ENCODE measurements at places on chromosomes 6 and 20.

- DNase-seq: no peak
These were observed 6.9 kb upstream of the VEGFA start for GRCh38 chr6:43762966-43763695.

GRCh38 chr6:14108571-14109410 lies 8.8 kb upstream of the CD83 start:
- DNase-seq: no peak

DNA sequence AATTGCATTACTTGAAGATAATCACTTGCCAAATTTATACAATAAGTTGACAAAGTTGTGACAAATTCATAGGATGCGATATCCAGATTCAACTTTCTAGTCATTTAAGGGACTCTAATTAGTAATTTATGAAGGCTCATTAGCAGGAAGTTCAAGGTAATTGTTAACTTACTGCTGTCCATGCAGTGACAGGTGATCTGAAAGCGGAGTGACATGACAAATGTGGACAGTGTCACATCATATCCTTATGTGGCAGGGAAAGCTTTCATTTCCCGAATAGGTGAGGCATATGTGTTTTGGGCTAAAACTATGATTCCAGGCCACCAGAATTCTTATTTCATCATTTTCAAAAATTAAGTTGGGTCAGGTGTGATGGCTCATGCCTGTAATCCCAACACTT lies 115.9 kb upstream of the BMP2 start:
- DNase-seq: no peak

DNA sequence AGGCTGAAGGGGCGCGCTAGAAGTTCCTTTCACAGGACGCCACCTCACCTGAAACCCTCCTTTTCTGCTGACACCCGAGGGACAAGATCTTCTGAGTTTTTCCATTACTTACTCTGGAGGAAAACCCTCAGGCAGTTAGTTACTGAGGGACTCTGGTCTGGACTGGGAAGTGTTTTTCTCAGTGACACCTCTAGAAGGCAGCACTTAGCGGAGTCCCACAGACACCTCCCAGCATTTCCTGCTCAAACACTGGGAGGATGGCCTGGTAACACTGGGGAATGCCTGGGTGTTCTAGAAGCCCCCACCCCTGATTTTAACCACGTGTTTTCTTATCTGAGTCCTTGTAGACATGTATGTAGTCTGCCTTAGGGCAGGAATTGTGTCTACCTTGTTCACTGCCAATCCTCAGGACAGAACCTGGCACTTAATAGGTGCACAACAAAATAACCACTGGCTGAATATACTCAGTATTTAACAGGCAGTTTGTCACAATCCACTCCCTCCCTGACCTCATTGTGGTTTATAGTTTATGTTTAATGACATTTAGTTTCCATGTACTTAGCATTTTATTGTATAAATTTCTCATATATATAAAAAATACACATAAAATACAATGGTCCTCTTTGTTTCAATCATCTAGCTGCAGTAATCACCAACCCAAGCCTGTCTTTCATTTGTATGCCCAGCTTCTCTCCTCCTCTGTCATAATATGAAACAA lies 4.8 kb downstream of the GSTA3 start:
- DNase-seq: no peak

DNA sequence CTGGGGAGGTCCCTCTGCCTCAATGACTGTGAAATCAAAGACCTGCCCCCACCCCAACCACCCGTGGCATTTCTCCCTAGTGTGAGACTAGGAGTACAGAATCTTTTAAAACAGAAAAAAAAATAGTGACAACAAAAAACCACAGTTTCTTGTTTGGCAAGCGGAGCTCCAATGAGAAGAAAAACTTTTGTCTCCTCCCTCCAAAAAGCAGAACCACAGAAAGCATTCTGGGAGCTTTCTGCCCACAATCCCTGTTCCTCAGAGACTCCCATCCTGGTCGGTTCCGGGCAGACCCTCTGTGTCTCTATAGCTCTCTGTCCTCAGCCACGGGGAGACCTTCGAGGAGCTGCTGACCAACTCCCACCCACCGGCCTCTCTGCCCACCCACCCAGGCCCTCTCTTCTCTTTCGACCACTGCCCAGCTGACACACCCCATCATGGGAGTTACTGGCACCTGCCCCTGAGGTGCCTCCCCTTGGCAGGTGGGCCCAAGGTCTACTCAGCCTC lies 4.9 kb downstream of the PREX1 start:
- DNase-seq: no peak

DNA sequence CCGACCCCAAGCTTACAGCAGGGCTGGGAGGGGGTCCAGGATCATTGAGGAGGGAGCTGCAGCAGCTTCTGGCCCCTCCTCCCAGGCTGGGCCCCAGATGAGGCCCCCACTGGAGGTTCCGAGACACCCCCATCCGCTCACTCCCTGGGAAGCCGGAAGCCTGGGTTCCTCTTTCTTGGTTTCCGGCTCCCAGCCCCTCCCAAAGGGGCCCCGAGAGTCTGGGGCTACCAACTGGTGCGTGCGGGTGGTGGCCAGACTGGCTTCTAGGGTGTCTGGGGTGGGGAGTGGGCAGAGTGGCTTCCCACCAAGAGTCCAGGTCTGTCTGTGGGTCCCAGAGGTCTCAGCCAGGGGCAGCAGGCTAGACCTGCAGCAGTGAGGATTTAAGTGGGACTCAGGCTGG lies 2.2 kb downstream of the RGS19 start:
- DNase-seq: no peak

- DNase-seq: no peak
These were observed 1272.1 kb downstream of the EPHA7 start for GRCh38 chr6:92147246-92147645.

DNA sequence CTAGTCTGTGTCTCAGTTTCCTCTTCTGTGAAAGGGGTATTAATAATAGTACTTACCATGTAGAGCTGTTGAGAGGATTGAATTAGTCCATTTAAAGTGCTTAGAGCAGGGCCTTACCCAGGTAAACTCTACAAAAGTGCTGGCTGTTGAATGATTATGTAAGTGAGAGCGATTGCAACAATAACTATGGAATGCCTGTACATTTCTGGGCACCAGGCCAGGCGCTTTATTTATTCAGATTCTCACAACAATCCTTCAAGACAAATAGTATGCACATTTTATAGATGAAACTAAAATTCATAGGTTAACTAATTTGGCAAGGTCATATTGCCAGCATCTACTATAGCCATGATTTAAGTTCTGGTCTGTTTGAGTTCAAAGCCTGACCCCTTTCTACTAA lies 78.3 kb upstream of the MMS22L start:
- DNase-seq: no peak

GRCh38 chr6:161265975-161266374 lies 7.9 kb downstream of the AGPAT4 start:
- no peak for DNase-seq

DNA sequence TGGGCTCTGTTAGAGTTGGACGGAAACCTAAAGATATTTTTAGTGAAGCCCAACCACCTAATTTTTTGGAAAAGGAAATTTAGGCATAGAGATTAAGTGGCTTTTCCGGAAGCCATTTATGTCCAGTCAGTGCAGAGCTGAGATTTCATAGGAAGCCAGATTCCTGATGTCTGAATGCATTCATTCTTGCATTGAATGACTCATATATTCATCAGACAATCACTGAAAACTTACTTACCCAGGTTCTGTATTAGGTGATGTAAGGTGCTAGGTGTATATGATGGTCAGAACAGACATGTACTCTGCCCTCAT lies 4.1 kb downstream of the SH3BGRL2 start:
- no peak for DNase-seq

DNA sequence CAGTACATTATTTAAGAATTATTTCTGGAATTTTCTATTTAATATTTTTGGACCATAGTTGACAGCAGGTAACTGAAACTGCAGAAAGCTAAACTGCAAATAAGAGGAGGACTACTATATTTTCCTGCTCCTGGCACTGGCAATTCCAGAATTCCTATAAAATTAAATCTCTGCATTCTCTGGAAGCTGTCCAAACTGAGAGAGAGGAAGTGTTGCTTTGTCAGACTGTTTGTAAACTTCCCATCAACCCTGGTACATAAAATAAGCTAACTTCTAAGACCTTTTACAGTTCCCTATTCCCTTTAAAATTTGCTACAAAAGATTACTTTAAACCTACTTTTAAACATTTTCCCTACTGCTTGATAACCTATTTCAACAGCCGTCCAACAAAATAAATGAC lies 196.1 kb upstream of the RUNX2 start:
- no peak for DNase-seq

DNA sequence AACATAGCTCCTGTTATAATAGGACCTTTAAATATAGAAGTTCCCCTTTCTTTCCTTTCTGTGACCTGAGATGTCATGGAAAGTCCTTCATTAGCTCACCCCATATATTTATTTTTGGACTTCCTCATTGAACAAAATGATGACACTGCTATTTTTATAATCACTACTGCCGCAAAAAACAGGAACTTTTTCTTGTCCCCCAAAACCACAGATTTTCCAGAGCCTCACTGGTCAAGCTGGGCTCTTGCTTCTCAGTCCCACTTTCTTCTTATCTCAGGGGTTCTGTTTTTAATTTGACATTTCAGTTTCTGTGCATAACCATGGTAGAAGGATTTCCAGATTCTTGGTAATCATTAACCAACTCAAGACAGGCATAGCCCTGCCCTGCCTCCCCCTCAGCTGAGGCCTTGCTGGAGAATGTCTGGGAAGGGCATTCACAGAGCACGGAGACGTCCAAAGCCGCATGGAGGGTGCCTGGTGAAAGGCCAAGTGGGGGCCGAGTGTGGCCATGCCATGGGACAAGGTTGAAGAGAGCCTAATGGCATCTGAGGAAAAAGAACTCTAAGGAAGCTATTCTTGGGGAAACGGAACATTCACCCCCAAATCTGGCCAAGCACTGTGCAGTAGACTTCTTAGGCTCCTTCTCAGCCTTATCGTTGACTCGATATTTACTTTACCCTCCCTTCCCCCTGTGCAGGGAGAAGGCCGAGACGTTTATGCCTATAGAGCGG lies 73.7 kb downstream of the EDN1 start:
- no peak for DNase-seq

GRCh38 chr20:61986762-61987321 lies 78.8 kb downstream of the TAF4 start:
- no peak for DNase-seq

DNA sequence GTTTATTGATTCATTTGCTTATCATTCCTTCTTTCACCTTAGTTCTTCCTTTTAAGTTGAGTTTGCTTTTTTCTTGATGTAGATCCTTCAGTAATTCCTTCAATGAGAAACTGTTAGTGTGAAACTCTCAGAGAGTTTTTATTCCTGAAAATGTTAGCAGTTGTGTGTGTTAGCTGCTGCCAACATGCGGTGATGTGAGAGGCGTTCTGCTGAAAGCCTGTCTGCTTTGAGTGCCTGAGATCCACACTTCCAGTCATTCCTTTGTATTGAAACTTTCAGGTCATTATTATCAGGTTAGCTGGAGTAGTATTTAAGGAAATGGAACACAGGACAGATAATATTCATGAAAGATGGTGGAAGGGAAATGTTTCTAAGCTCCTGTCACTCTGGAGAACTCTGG lies 70.0 kb upstream of the SUPT3H start:
- no peak for DNase-seq

DNA sequence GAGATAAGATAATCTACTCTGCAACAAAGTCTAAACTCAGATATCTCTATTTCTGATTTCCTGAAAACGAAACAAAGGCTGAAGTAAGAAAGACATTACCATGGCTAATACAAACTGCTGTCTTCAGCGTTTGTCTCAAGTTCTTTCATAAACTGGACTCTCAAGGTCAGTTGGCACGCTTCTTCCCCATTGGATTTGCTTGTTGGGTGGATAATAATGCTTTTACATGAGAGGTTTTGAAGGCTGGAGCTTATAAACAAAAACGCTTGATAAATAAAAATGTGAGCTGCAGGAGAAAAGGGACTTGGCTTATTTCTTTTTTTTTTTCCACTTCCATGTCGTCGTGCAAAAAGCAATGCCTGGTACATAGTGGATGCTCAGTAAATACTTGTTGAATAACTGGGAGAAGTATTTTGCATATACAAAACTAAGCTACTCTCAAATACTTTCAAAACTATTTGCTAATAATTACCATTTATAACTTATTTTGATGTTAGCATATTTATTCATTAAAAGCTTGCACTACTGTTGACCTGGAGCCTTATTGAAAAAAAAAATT lies 65.7 kb upstream of the EEF1A1 start:
- no peak for DNase-seq

DNA sequence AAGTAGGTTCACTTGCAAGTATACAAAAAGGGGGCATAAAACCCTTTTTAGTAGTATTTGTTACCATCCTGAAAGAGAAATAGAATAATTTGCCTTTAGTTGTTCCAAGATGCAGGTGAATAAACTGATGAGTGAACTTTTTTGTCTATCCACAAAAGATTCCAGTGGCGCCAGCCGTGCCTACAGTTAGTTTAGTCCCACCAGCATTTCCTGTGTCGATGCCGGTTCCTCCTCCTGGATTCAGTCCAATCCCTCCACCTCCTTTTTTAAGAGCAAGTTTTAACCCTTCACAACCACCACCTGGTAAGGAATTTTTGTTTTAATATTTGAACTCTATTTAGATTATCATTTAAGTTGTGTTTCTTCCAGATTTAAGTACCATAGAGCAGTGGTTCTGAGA lies 90.9 kb downstream of the SCAF8 start:
- no peak for DNase-seq

DNA sequence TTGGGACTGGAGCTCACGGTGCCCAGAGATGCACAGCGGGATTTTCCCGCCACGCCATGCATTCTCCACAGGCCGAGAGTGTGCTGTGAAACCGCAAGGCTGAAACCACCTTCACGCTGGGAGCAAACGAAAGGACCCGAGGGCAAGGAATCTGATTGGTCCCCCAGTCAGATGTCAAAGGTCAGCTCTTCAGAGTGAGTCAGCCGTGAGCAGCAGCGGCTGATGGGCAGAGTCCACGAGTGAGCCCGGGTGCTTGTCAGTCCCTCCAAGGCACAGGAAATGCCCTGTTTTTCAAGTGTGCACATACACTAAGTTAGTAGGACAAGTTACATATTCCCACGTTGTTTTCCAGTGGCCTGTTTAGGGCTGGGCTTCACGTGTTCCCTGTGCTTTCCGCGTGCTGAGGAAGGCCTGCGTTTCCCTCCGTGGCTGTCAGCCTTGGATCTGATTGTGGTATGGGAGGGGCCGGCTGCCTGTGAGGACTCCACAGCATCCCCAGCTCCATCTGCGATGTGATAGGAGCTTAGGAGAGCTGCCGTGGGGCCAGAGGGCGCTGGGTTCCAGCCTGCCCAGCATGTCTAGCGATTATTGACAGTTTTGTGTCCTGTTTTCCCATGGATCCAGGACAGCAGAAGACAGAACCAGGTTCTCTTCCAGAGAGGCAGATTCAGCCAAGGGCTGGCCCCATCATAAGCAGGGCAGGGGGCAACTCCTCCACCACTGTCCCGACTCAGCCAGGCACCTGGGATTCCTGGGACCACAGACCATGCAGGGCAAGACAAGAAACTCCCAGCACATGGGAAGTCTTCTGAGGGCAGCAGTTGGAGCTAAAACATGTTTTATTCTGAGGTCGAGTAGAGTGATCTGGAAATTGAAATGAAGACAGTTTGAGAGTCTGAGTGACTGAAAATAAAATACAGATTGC lies 38.2 kb upstream of the FRMD1 start:
- DNase-seq: no peak

DNA sequence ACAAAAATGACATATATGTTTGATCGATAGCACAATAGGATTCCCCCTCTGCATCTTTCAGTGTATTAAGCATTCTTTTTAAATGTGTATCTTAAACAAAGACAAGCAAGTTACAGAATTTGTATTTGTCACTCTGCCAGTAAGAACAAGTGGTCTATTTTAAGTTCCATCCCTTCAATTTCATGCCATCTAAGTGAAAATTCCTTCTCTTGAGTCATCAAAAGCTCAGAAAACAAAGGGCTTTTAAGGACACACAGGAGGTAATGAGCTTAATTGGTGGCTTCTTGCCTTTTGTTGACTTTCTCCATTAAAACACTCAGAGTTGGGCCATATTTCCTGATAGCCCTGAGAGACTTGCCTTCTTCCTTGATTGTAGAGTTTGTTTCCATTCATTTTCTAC lies 547.8 kb downstream of the TENT5A start:
- DNase-seq: no peak
